SK-MEL-5 (cell line): ENCODE measurements at places on chromosomes 6 and 20.

DNA sequence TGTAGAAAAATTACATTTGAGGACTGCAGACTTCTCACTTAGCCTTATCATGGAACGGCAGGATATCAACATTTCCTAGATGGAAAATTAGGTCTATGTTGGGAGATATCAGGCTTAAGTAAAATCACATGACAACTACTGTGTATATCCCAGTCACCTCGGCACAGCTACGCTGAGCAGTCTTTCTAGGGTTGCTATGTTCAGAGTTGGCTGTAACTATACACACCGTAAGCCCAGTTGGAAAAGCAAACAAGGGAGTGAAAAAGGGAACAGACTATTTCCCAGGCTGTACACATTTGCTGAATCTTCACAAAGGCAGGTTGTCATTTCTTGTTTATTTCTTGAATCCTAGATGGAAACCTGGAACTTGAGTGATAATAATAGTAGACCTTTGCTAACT lies 80.7 kb upstream of the PTPRK start:
- no peak for DNase-seq

- peak; percentile 41 for DNase-seq
Measured at GRCh38 chr20:49768204-49769047, 44.2 kb upstream of the SLC9A8 start.

DNA sequence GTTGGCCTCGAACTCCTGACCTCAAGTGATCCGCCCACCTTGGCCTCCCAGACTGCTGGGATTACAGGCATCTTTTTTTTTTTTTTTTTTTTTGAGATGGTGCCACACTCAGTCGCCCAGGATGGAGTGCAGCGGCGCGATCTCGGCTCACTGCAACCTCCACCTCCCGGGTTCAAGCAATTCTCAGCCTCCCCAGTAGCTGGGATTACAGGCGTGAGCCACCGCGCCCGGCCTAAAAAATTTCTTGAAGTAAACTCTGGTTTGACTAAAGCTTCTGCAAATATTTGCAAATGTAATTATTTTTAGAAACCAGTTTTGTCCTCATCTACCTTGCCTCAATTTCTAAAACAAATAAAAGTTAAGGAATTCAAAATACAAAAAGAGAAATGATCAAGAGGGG lies 1.2 kb downstream of the IBTK start:
- no peak for DNase-seq

DNA sequence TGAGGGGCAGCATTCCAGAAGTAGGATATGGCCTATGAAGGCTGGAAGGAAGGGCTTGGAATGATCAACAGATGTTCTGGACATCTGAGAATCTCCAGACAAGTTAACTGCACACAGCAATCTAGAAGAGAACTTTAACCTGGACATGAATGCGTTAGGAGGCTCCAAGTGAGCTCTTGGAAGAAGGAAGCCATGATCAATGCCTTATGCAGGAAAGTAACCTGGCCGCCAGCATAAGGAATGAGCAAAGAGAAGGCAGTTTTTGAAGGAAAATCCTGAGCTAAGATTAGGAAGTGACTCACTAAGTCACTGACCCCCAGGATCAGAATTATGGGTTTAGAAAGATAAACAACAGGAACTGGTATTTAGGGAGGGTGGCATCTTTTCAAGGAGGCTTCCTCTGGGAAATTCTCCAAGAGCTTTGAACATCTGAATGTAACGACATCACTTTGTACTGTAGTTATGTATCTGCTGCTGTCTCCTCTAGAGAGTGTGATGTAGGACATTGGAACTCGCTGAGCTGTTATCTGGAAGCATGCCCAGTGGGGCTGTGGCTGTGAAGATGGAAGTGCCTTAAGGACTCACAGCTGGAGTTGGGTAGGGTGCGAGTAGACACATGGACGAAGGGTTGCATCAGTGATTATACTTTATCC lies 236.8 kb downstream of the PACRG start:
- DNase-seq: no peak

GRCh38 chr6:88517737-88518136 lies 351.6 kb upstream of the CNR1 start:
- DNase-seq: no peak

DNA sequence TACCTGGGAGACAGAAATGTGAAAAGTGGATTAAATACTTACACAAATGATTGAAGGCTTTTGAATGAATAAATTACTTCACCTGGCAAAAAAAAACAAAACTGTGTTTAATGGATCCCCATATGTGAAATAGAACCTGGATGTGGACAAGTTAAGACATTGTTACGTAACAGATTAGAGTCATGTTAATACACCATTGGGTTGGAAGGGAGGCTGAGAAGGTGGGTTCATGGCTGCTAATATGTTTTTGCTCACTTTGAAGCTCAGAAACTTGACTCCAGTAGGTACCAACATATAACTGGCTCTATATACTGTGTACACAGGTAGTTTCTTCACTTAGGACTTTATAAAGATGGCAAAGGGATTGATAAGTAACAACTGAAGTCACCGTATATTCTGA lies 21.4 kb upstream of the TENT5A start:
- no peak for DNase-seq

DNA sequence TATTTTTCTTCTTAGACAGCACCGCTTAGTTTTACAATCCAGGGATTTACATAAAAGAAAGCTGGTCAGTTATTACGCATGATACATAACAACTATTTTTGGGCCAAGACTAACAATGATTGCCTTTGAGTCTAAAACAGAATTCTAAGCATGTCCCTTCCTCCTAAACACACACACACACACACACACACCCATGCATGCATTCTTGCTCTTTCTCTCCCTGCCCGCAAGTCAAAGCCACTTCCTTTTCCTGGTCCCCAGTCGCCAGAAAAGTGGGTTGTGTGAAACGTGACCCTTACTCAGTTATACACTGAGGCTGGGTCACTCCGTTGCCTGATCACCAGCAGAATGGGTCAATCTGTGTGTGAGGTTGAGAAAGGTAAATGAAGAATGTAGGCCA lies 31.4 kb downstream of the FYN start:
- DNase-seq: peak; percentile 87

DNA sequence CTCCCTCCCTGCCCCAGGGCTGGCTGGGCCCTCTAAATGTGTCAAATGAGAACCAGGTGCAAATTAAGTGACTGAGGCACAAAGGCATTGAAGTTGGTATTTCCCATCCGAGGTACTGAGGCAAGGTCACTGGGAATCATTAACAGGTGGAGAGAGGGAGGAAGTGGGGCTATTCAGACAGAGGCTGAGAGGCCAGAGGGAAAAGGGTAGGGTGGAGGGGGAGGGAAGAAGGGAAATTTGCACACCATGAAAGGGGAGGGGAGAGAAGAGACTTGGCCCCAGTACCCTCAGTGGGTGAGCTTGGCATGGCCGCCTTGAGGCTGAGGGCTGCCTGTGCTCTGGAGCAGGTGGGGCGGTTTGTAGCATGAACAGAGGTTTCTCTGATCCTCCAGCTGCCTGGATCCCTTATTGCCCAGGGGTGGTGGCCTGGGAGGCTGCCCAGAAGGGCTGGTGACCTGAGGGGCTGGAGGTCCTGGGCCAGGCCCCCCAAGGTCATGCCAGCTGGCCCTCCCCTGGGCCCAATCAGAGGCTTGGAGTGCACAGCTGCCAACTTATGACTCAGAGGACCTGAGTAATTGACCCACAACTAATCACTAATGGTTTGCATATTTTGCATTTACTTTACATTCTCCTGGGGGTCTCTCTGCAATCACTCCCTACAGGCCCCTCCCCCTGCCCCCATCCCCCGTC lies 40.3 kb upstream of the ZFAND3 start:
- no peak for DNase-seq

- no peak for DNase-seq
Measured at GRCh38 chr6:15143086-15143485, 102.8 kb upstream of the JARID2 start.
